ENCODE measurements at places on chromosomes 7 and 10.

GRCh38 chr7:106583706-106584690 lies 77.0 kb downstream of the CCDC71L start:
- no peak for DNase-seq

DNA sequence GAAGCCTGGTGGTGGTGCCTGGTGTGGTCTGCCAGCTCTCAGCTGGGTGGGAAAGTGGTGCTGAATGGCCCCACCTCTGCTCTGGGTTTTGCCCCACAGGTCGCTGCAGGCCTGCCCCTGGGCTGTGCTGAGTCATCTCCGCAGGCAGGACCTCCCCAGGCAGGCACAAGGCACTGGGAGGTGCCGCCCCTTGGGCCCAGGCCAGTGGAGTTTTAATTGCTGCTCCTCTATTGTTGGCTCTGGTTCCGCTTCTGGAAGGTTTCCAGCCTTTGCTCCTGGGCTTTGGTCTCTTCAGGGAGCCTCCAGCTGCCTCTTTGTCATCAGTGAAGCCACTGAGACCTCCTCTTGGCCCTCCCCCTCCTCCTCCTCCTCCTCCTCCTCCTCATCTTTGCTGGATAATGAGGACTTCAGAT lies 180.3 kb upstream of the GRB10 start:
- DNase-seq, result no peak

DNA sequence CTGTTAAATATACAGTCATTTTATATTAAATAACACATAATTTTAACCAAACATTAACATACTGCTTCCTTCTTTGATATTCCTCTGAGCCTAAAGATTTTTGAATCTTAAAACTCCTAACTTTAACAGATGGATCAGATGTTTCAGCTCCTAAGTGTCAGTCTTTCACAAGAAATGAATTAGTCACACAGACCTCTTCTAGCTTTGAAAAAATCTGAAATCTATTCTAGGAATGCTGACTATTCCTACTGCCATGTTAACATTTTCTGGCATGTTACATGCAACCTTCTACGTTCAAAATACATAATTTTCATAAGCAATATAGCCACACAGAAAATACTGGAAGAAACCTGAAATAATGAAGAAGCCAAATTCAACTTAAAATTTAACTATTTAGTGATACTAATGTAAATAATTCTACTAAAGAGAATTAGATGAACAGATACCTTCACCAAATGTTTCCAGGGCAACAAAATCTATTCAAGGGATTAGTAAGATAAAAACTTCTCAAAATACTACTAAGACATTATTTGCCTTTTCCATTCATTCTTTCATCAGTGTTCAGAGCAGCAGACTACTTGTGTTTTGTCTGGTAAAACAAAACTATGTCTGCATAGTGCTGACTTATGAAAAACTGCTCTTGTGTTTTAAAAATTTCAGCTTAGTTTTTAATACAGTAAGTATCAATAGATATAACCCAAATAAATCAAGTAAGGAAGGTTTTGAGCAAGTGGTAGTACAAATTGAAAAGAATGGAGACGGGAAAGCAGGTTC lies 9.2 kb downstream of the JMJD1C start:
- no peak for DNase-seq

DNA sequence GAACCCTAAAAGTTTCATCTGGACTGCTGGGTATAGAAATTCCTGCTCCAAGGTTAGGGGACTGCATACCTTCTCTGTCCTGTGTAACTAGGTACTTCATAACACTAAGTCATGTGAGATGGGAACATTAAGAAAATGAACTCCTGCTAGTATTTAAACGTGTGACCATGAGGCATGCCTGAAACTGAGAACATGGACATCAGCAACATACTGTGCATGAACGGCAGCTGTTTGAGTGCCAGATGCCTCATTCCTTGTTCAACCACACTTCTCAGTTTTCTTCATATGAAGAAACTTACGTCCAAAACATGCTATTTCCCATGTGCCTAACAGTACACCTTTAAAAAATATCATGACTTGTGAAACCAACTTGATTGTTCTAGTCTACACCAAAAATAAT lies 88.5 kb downstream of the CREM start:
- no peak for DNase-seq

- no peak for DNase-seq
Observed at GRCh38 chr7:114409750-114410149, 4.9 kb upstream of the FOXP2 start.

- no peak for DNase-seq
Observed at GRCh38 chr10:46006219-46006618, 24.2 kb downstream of the NCOA4 start.

DNA sequence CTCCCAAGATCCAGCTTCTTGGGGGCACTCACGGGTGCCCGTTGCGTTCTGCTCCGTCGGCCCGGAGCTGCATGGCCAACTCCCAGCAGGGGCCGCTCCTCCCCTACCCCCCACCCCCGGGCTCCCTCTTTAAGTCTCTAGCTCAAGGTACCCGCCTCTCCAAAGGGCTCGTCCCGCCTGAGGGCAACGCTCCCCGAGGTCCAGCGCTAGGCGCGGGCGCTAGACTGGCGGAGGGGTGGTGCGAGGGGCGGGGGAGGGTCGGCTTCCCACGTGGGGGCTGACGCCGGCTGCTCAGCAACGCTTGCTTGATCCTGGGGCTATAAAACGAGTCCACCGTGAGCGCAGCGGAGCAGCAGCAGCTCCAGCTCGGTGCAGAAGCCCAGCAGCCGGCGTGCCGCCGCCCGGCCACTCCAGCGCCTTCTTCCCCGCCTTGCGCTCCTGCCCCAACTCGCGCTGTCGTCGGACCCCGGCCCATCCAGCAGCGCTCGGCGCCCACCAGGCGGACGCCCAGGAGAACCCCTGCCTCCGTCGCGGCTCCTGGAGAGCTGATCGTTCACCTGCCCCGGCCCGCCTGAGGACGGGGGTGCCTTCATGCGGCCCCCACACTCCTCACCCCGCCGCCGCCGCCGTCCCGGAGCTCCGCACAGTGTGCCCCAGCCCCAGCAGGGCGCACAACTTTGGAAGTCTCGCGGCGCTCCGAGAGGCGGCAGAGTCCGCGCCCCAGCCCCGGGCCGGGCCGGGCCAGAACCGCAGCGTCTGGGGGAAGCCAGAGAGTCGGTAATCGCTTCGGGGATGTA lies at the start of gene ADRA2A:
ADRA2A (plus strand) TSS at position 348 of the 797 bp plus-strand sequence. CDS start 968 bp downstream, outside the sequence.
- DNase-seq, result no peak

DNA sequence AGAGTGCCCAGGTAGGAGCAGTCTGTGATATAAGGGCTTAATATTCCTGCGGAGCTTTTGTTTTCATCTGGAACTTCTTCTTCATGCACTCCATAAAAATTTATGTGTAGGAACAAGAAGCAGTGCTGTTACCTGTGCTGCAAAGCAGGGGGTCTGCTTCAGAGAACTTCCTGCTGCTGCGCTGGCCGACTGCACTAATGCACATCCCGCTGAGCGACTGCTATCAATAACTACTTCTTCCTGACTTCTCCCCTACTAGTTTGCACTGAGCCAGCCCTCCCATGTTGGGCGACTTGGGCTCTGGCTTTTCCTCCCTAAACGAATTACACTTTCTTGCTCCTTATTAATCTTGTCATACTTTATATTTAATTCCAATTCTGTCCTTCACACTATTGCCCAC lies 150.3 kb downstream of the NEBL start:
- DNase-seq, result no peak

GRCh38 chr10:70232859-70233108 lies 445 bp downstream of the PPA1 start:
- DNase-seq, result no peak

GRCh38 chr10:124602646-124603365 lies 141.2 kb downstream of the LHPP start:
- DNase-seq, result no peak

GRCh38 chr10:113752553-113752952 lies 1.1 kb downstream of the PLEKHS1 start:
- no peak for DNase-seq

DNA sequence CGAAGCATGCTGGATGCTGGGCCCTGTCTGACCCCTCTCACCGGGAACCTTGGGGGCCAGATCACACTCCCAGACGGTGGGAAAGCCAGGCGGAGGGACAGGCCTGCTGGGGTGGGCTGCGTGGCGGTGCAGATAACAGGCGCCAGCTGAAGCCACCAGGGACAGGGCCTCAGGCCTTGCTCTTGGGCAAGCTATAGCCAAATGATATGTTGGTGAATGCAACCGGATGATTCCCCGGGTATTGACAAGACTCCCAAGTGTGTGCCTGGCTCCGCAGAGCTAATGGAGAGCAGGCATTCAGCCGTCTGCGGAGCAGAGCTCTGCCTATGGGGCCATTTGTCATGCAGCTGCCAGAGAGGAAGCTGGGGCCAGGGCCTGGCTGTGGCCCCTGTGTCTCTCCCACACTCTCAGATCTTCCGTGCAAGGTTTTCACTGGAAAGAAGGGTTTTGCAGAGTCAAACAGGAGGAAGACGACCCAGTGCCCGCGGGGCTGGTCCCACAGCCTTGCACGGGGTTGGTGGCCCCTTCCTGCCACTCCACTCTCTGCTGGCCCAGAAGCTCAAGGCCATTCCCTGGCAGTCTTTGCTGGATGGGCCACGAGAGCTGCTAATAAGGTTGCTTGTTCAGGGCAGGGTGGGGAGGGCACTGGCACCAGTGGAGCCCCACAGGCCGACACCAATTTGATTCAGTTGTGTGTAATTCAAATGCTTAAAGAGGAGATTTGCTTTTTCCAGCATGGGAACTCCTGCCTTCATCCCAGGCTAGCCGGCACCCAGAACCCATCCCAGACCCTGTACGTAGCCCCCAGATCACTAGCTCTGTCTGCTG lies 91.8 kb downstream of the PRKAG2 start:
- no peak for DNase-seq

- DNase-seq, result no peak
Observed at GRCh38 chr7:87344446-87344845, 1.0 kb upstream of the CROT start.

GRCh38 chr7:6228361-6229229 lies 43.8 kb downstream of the CYTH3 start:
- no peak for DNase-seq

DNA sequence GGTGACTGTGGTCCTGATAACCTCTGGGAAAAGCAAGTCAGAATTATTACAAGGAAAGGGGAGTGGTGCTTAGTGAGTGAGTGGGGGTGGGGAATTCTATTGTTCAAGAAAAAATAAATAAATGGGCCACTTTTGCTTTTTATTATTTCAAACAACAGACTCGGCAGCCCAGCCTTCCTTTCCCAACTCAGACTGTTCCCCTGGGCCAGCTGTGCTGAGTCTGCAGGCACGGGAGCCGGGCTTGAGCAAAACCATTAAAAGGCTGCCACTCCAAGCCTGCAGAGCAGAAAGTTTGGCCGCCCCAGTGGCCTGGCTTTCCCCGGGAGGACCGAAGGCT lies 90.0 kb downstream of the PLXNA4 start:
- no peak for DNase-seq

- no peak for DNase-seq
Observed at GRCh38 chr10:101725296-101726114, 30.5 kb upstream of the FBXW4 start.

GRCh38 chr7:125316466-125316865 lies 386.8 kb upstream of the POT1 start:
- DNase-seq, result no peak

DNA sequence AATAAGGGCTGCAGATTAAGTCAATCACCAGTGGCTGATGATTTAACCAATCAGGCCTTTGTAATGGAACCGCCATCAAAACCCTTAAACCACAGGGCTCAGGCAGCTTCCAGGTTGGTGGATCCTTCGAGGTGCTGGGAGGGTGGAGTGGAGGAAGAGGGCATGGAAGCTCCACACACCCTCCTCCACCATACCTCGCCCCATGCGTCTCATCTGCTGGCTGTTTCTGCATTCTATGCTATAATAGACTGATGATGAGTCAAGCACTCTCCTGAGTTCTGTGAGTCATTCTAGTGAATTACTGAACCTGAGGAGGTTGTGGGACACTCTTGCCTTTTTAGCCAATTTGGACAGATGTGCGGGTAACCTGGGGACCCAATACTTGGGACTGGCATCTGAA lies 43.9 kb downstream of the CHST15 start:
- no peak for DNase-seq

DNA sequence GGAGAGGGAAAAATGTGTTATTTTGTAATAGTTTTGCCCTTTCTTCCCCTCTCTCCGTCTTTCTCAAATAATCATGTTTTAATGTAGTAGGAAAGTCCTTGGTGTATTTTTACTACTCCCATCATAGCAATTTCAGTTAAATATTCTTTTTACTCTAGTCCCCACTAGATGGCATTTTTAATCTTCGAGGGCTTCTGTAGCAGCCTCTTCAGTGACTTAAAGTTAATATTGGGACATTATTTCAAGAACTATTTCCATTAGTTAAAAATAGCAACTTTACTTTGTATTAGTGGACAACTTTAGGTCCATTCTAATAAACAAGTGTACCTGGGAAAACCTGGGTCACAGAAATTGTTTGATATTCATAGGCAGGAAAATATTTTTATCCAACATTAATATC lies 23.0 kb downstream of the EDRF1 start:
- DNase-seq, result no peak

DNA sequence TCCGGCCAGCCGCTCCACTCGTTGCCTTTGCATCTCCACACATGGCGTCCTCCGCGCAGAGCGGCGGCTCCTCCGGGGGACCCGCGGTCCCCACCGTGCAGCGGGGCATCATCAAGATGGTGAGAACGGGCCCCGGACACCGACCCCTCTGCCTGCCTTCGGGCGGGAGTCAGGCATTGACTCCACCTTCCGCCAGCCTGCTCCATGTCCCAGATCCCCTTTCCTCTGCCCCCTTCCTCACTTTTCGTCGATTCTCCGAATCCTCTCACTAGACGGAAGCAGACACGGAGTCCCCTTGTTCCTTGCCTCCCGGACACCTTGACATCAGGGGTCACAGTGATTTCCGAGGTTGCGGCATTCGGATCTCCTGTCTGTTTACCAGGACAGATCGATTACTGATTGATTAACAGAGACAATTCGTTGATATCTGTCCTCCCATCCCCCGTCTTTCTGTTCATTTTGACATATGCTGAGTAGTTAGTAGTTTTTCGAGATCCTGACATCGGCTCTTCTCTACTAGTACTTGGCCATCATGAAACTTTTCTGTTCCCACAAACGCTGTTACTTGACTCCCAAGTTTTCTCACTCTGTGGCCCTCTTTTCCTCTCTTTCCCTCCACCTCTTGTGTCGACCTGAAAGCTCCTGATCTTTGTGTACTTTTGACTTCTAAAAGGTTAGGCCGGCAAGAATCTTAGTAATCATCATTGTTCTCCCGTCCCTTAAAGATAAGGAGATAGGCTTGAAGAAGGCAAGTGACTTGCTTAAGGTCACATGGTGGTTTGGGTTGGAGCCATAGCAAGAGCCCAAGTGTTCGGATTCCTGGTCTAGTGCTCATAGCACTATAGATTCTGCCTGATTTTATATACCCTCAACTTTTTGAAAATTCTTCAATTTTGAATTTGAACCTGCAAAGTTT lies 597 bp downstream of the SND1 start:
- no peak for DNase-seq

DNA sequence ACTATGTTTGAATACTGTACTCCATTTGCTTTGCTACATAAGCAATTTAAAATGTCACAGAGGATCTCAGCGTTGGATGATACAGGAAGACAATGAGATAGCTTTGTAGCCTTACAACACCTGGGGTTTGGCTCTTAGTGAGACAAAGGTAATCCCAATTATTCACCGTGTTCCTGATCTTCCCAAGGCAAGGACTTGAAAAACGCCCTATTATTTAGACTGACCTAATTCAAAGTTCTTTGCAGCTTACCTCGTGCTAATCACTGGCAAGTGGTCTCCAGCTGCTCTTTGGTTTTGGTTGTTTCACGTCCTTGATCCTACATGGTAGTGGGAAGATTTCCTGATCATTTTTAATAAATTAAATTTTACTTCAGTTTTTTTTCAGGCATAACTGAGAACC lies 23.0 kb upstream of the C7orf33 start:
- DNase-seq, result no peak

Data from GM12892 (cell line).